ENCODE measurements at places on chromosomes 16 and 17.

DNA sequence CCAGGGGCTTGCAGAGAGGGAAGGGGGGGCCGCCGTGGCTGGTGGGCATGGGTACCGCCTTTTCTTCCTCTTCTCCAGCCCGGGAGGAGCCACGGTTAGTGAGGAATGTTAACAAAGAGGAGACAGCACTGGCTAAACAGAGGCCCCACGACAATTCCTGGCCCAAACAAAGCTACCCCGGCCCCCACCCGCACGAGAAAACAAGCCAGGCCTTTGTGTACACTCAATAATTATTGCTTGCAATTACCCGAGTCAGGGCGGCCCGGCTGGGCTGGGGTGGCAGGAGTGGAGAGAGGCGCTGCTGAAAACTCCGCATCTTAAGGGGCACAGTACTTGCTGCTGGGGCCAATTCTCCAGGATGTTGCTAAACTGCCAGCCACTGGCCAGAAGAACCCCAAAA, 56.4 kb downstream of the IRX5 start:
- H3K4me1 ChIP-seq: no peaks in the 10 kb centered on the region
- no peak overlapping the region for H3K4me3 ChIP-seq
- no peaks in the 10 kb centered on the region for H3K27me3 ChIP-seq

GRCh38 chr16:82150549-82150948, 19.5 kb downstream of the MPHOSPH6 start:
- no peaks in the 10 kb centered on the region for H3K27me3 ChIP-seq
- peaks cover 4% of the 10 kb centered on the region for H3K4me1 ChIP-seq
- no peak for DNase-seq

- peak within 1 kb of the TSS; percentile 96 for H3K4me3 ChIP-seq
- DNase-seq: peak; percentile 52
- H3K36me3 ChIP-seq: peaks cover 59% of the 10 kb centered on the region
Observed at GRCh38 chr17:28896884-28897768, at the start of gene FLOT2. Gene FLOT2 (minus strand): TSS chr17:28897733. CDS start chr17:28897574, 159 bp downstream.

- H3K36me3 ChIP-seq: peaks cover 23% of the 10 kb centered on the region
- H3K4me3 ChIP-seq: no peak overlapping the region
- no peak for DNase-seq
- H3K4me1 ChIP-seq: peaks cover 7% of the 10 kb centered on the region
Observed at GRCh38 chr16:14672403-14672971, 21.6 kb downstream of the PLA2G10 start.

- DNase-seq: no peak
- no peaks in the 10 kb centered on the region for H3K36me3 ChIP-seq
- no peaks in the 10 kb centered on the region for H3K4me1 ChIP-seq
- no peak overlapping the region for H3K27ac ChIP-seq
Observed at GRCh38 chr16:26816885-26817571, 249.7 kb upstream of the C16orf82 start.

DNA sequence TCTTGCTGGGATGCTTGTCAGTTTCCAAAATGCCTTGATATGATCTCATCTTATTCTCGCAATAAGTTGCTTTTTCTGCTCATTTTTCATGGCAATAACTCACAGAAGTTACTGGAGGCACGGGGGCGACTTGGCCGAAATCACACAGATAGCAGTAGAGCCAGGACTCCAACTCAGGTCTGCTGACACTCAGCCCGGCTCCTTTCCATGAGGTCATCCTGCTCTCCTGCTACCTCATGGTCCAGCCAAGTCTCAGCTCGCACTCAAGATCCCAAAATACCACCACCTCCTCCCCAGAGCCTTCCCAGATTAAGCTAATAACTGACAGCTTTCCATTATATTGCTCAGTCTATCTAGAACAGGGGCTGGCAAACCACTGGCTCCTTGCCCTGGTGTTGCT, 269.5 kb downstream of the MAP2K4 start:
- H3K36me3 ChIP-seq: no peaks in the 10 kb centered on the region
- no peak for DNase-seq
- no peaks in the 10 kb centered on the region for H3K4me1 ChIP-seq
- no peak overlapping the region for H3K4me3 ChIP-seq
- H3K27ac ChIP-seq: no peak overlapping the region
- H3K27me3 ChIP-seq: no peaks in the 10 kb centered on the region

DNA sequence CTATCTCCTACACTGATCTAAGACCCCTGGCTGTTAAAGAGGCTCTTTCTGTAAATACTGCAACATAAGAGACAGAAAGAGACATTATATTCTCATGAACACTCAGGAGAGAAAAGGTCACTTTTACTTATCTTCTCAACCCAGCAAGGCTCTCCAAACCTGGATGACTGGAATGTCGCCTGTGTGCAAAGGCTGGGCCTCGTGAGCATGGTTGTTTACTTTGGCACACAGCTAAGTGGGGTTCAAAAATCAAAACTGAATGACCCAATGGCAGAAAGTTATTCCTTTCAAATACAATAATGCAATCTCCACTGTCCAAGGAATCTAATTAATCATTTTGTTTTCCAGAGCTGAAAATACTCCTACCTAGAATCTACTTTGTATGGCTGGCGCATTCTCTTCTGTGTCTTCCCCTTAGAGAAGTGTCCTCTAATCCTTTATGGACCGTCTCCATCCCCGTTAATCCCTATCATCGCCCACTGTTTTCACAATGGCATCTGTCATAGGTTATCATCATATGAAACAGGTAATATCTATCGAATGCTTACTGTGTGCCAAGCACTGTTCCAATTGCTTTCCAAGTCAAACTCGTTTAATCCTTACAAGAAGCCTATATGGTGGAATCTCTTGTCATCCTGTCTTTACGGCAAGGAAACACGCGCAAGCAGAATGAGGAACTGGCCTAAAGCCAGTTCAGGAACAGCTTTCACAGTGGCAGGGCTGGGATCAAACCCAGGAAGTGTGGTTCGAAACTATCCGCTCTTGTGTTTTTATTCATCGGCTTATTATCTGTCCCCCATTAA, 1.3 kb downstream of the SLX4 start:
- H3K27ac ChIP-seq: peak overlapping the region; percentile 50
- no peak for DNase-seq
- no peaks in the 10 kb centered on the region for H3K27me3 ChIP-seq

- no peak overlapping the region for H3K27ac ChIP-seq
- H3K4me1 ChIP-seq: no peaks in the 10 kb centered on the region
- H3K36me3 ChIP-seq: no peaks in the 10 kb centered on the region
- DNase-seq: no peak
Observed at GRCh38 chr16:24288516-24288915, 32.4 kb downstream of the CACNG3 start.

- H3K4me1 ChIP-seq: peaks cover 22% of the 10 kb centered on the region
- no peak overlapping the region for H3K27ac ChIP-seq
- peaks cover 8% of the 10 kb centered on the region for H3K36me3 ChIP-seq
- no peak for DNase-seq
Observed at GRCh38 chr16:13953501-13953900, 33.5 kb downstream of the ERCC4 start.

GRCh38 chr16:24729951-24730815, 732 bp downstream of the TNRC6A start:
- H3K4me1 ChIP-seq: peaks cover 36% of the 10 kb centered on the region
- H3K27me3 ChIP-seq: peaks cover 3% of the 10 kb centered on the region
- H3K27ac ChIP-seq: peak overlapping the region; percentile 97

GRCh38 chr16:705431-706188, at the start of gene FBXL16:
Gene FBXL16 (minus strand): TSS chr16:705801. CDS start chr16:697405, 8,396 bp downstream.
- DNase-seq: no peak
- H3K27ac ChIP-seq: no peak within 1 kb of the TSS
- peaks cover 35% of the 10 kb centered on the region for H3K27me3 ChIP-seq
- no peak within 1 kb of the TSS for H3K4me3 ChIP-seq
- H3K4me1 ChIP-seq: no peaks in the 10 kb centered on the region

DNA sequence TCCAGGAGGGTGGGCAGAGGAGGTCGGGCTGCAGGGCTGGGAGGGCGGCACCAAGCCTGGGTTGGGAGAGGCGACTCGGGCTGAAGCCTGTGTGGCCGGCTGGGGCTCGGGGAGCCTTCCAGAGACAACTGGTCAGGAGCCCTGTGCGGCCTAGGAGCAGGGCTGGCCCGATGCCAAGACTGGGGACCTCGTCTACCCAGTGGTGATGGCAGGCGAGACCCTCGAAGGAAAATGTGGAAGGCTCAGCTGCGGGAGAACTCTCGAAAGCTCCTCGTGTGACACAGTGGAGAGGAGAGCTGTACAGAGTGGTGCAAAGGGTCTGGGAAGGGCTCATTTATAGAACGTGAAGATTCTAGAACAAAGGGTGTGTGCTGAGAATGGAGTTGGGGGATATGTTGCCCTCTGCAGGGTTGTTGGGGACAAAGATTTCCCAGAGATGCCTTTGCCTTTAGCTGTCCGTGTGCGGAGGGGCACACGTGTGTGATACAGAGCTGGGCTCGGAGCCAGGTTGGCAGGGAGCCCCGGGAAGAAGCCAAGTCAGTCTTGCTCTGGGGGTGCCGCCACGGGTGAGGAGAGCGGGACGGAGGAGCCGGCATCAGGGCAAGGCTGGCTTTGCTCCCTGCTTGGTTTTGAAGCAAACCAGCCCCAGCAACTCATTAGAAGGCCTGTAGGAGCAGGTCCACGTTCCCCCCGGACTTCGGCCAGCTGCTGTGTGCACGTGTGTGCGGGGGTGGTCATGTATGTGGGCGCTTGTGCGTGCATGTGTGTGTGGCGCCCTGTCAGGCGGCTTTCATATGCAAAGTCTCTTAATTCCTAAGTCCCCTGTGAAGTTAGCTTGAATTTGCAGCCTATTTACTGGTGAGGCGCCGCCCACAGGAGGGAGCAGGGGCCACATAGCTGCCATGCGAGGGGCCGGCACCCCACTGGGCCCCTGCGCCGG, 132.4 kb upstream of the CHMP6 start:
- H3K27me3 ChIP-seq: no peaks in the 10 kb centered on the region
- peak overlapping the region; percentile 97 for H3K27ac ChIP-seq
- peaks cover 81% of the 10 kb centered on the region for H3K4me1 ChIP-seq
- peaks cover 90% of the 10 kb centered on the region for H3K36me3 ChIP-seq
- no peak for DNase-seq
- H3K4me3 ChIP-seq: no peak overlapping the region

GRCh38 chr16:82782715-82783251, 156.0 kb downstream of the CDH13 start:
- H3K4me3 ChIP-seq: no peak overlapping the region
- no peak overlapping the region for H3K27ac ChIP-seq
- DNase-seq: no peak
- peaks cover 5% of the 10 kb centered on the region for H3K27me3 ChIP-seq
- no peaks in the 10 kb centered on the region for H3K36me3 ChIP-seq

- no peak overlapping the region for H3K27ac ChIP-seq
- no peak overlapping the region for H3K4me3 ChIP-seq
- peaks cover 12% of the 10 kb centered on the region for H3K36me3 ChIP-seq
- DNase-seq: no peak
Observed at GRCh38 chr16:68233835-68234187, 2.1 kb downstream of the ESRP2 start.

GRCh38 chr16:76943921-76944320, 247.1 kb upstream of the MON1B start:
- H3K4me1 ChIP-seq: peaks cover 2% of the 10 kb centered on the region
- no peak overlapping the region for H3K27ac ChIP-seq
- no peak overlapping the region for H3K4me3 ChIP-seq
- no peaks in the 10 kb centered on the region for H3K36me3 ChIP-seq
